ENCODE measurements at places on chromosomes 12 and 14.

- no peak for DNase-seq
Observed at GRCh38 chr14:97705107-97705506, 907.9 kb downstream of the VRK1 start.

- DNase-seq, result no peak
Observed at GRCh38 chr12:101039848-101040531, 170.0 kb downstream of the SLC5A8 start.

DNA sequence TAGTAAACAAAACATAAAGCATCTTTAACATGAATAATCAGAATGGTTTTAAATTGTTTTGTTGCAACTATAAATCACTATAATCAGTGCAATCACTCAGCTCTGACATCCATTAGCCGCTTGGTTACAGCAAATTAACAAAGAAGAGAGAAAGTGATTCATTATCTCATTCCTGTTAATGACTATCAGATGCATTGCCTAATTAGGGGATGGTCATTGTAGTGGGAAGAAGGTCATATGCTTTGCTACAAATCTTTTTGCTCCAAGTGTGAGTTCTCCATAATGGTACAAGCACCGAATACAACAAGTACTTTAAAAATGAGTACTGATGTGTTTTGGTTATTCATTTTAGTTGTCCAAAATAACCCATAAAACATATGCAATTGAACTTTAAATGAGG, 272.0 kb downstream of the AKAP6 start:
- DNase-seq, result no peak

GRCh38 chr12:113247123-113248050, 26.1 kb downstream of the TPCN1 start:
- DNase-seq, result no peak

- DNase-seq, result no peak
Observed at GRCh38 chr12:91331371-91331770, 148.8 kb upstream of the DCN start.

DNA sequence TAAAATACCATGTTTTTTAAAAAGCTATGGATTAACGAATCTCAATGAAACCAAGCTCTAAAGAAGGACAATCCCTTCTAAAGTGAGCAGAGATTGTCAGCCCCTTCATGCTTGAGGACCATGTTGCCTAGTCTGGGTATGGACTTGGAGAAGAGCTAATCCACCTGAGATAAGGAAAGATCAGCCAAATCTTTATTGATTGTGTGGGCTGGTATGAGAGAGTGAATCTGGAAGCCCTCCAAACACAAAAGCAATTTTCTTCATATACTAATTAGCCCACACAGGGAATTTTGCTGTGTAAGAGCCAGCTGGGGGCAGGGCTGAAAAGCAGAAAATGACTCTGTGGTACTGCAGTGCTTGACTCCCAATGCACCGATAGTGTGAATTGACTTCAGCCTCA, 47.4 kb upstream of the DICER1 start:
- DNase-seq, result no peak

DNA sequence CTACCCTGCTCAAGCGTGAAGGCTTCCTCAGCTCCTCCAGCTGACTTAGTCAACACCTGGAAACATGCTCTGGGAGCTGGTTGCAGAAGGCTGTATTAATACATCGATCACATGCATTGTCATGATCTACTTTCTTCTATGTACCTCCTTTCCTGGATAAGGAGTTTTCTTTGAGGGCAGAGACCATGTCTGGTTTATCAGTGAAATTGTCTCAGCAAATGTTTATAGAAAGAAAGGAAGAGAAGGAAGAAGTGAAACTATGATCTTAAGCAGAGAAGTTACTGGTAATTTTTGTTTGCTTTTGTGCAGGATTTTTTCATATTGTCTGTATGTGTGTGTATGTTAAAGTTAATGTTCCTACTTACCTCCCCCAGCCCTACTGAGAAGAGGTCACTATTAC, 4.5 kb downstream of the DYRK4 start:
- DNase-seq, result no peak

DNA sequence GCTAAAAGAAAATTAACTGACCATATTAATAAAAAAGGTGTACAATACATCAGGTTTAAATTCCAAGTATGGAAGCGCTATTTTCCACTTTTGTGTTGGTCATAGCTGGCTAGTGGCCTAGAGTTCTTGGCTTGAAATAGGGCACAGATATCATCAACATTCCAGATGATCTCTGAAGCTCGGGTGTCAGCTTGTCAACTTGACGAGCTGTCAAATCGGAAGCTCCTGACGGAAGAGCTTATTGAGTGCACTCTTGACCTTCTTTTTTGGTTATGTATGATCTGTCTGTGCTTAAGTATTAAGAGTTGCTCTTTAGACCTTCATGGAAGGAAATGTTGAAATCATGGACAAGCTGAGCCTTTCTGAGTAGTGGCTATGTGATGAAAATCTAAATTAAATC, 177.9 kb downstream of the APAF1 start:
- DNase-seq, result no peak

DNA sequence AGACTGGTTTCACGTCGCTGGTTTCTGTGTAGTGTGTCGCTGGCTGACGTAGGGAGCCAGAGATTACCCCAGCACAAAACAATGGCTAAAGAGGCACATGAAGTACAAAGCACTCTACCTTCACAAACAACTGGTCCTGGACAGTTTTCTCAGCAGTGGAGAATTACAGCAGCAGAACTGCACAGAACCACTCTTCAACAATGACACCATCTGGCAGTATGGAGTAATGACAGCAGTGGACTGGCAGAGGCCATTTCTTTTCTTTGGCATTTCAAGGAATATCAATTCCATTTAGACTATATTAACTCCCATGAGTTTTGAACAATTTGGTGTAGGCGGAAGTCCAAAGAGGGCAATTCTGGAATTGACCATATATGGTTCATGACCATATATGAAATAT, 1074.1 kb downstream of the AACS start:
- DNase-seq, result no peak

DNA sequence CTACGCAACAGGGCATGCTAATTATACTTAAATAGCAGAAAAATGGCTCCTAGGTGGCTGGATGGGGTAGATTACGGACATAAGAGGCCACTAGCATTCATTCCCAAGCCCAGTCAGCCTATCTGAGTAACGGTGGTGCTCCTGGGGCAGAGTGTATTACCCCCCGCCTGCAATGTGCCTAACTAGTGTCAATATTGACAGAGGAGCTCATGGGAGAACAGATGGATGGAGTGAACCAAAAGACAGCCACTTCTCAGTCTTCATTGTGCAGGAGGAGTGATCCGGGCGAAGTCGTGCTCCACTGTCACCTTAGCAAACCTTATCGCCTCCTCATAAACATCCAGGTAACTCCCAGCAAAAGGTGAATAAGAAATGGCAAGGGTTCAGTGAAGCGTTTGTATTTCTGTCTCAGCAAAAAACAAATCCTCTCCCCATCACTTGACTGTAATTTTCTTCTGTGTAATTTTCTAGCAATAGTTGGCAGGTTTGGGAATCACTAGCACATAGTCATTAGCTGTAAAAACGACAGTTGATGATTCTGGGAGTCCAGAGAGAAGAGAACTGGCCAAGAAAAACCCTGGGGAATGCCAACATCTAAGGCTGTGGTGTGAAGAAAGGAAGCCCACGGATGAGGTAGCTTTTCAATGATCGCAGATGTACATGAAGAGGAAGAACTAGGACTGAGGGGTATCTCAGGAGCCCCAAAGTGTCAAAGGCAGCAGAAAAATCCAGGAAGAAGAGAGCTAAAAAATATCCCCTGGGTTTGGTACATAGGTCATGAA, 126.6 kb upstream of the BCL2L14 start:
- DNase-seq, result no peak

DNA sequence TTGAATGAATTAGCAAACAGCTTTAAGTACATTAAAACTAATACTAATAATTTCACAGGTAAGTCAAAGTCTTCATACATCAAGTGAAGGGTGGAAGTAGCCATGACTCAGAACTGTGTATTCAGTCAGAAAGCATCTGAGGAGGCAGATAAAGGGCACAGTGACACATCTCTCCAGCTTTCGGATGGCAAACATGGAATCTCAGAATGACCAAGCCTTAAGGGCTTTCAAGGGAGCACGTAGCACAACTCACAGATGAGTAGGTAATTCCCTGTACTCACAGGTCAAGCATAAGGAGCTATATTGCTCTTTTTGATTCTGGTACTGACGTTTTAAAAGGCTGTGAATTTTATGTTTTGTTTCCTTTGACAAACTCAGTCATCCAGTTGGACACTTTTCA, 56.0 kb downstream of the MDGA2 start:
- no peak for DNase-seq

Measured in activated CD8-positive, alpha-beta memory T cell treated with anti-CD3 and anti-CD28 coated beads for 1 hour (primary cell).